ENCODE measurements at places on chromosomes 5 and 9. TPM values are rescaled to one million over a fixed set of nuclear protein-coding genes. Genes with fewer than 3 reads are reported as not detected.

GRCh38 chr5:115079924-115080623 is 89.6 kb downstream of the TRIM36 start:
- no peak for DNase-seq

DNA sequence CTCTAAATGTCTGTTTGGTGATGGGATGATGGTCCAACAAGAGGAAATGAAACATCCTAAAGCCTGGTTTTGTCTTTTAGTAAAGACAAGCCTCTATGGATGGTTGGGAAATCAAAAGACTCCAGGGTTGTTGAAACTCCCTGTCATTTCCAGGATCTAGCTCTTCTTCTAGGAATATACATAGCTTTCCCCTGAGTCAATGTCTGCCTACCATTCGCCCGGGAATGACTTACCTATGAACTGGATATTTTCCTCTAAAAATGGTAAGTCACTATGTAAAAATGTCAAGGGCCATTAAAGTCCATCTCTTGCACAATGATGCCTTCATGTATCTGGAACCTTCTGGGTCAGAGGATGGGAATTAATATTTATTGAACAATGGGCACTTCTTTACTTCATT is 11.1 kb upstream of the KIF12 start:
- no peak for DNase-seq

Gene RANBP3L
- not detected for total RNA-seq

GRCh38 chr5:58718269-58718978 is 135.5 kb downstream of the RAB3C start:
- no peak for DNase-seq

GRCh38 chr5:80667384-80667783 is 12.6 kb upstream of the DHFR start:
- no peak for DNase-seq

DNA sequence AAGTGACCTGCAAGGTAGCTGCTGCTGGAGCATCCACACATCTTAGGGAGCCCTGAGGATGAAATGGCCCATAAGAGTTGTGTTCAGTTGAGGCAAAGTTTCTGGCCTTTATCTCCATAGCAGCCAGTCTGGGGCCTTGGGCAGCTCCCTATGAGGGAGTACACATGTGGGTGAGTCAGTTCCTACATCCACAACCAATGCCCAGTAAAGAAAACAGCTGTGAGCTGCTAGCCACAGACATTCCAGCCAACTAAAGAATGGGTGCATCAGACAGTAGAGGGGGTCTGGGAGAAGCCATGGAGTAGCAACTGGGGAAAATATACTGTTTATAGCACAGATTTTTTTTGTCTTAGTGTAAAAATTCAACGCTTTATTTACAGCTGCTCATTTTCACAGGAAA is 720.7 kb downstream of the TLE1 start:
- no peak for DNase-seq

Gene SERF1A
- 4.7 TPM for total RNA-seq

GRCh38 chr9:106796771-106797170 is 66.2 kb upstream of the ZNF462 start:
- no peak for DNase-seq
